Caudate nucleus (tissue), 63 donors: ENCODE measurements at places on chromosomes 1 and 21.

DNA sequence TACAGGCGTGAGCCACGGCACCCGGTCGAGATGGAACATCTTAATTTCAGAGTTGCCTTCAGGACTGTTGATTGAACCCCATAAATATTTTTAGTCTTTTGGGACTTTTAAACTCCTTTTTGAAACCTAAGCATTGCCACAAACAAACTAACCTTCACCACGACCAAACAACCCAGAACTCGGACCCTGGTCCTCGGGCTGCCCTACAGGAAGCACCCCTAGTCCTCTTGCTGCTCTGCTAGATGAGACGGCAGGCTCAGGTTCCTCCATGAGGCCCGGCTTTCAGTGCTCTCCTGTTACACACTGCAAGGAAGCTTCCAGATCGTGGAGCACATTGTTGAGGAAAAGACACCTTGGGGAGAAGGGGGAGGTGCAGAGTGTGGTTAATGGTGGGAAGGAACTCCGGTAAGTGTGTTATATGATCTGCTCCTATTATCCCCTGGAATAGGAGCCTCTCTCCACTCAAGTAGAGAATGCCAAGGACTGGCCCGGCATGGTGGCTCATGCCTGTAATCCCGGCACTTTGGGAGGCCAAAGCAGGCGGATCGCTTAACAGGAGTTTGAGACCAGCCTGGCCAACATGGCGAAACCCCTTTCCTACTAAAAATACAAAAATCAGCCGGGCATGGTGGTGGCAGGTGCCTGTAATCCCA, 5.7 kb downstream of the EPHX1 start:
- no peak for DNase-seq

- no peak for DNase-seq
Observed at GRCh38 chr1:177444997-177445746, 274.4 kb downstream of the BRINP2 start.

GRCh38 chr21:38264571-38264970, 7.8 kb downstream of the KCNJ15 start:
- no peak for DNase-seq

DNA sequence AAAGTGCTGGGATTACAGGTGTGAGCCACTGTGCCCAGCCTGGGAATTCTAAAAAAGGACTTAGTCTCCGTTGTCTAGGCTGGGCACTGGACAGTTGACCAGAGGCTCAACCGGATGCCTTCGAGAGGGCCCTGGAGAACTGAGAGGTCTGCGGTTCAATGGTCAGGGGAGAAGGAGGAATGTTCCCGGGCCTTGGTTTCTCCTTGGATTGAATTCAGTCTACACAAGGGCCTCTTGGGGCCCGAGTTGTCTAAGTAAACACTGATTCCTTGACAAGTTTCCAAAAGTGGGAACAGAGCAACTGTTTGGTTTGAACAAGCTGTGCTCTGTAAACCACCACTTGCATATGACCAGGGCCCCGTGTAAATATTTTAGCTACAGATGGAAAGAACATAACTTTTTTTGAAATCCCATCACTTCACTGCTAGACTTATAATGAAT, 29.1 kb upstream of the CAPZB start:
- no peak for DNase-seq

DNA sequence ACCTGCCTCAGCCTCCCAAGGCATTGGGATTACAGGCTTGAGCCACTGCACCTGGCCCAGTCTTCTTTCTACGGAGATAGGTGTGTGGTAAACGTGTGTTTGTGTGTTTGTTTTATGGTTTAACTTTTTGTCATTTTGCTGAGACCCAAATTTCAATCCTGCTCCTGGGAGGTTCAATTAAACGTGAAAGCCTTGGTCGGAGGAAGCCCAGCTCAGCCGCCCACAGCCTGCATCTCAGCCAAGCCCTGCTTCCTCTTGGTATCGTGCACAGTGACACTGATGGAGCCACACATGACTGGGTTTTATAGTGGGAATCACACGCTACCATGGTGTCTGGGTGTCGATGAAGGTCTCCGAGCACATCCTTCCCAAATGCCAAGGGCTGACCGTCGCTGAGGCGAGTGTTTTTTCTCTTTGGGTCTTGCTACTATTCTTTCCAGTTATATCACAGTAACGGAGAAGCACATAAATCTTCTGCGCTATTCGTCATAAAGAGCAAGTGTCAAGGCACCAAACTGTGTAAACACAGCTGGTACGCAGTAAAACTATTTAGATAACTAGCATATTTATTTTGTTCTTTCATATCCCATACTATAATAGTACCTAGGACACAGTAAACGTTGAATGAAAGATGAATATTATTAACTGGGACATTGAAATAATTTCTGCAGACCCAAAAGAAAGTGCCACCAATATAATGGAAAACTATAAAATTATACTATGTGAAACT, 39.3 kb downstream of the HLCS start:
- DNase-seq: no peak

DNA sequence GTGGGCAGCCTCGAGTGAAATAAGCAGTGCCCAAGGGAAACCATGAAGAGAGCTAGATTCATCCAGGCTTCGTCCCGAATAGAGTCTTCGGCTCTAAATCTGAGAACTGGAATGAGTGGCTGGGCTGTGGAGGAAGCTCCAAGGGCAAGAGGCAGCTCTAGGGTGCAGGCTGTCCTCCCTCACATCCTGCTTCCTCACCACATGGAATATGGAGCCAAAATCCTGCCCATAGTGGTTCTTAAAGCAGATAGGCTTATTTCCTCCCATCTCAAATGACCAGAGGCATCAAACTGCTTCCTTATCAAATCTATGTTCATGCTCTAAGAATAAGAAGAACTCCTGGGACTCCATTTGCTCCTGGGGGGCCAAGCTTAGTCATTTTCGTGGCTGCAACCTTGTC, 2.5 kb downstream of the IL24 start:
- DNase-seq: no peak
